ENCODE measurements at places on chromosomes 3 and 15. TPM values are rescaled to one million over a fixed set of nuclear protein-coding genes. Genes with fewer than 3 reads are reported as not detected.

Gene SEMA5B
- 22.4 TPM for total RNA-seq

Gene ACY1
- 97.7 TPM for total RNA-seq

Gene HHLA2
- total RNA-seq, result not detected

Gene ZNF660
- total RNA-seq, result 2.6 TPM

Gene A4GNT
- total RNA-seq, result not detected

Gene PKM
- total RNA-seq, result 1,007 TPM

Gene GP5
- not detected for total RNA-seq

Gene ACKR4
- total RNA-seq, result not detected

Gene LRRN1
- 22.6 TPM for total RNA-seq

Gene GOLGA6A
- 4.7 TPM for total RNA-seq

Gene CHDH
- 11.7 TPM for total RNA-seq

Gene CATSPER2
- 0.41 TPM for total RNA-seq

Gene SCN11A
- total RNA-seq, result 0.11 TPM

Gene SH3GL3
- total RNA-seq, result 6.8 TPM

Gene FOXP1
- total RNA-seq, result 24.7 TPM

Gene FBXL2
- 5.3 TPM for total RNA-seq

Gene SLC15A2
- total RNA-seq, result 1.7 TPM

Gene PLA2G4B
- total RNA-seq, result 5.3 TPM

Gene PRSS50
- 0.07 TPM for total RNA-seq

Gene ADGRG7
- not detected for total RNA-seq

Gene FBXW12
- 0.07 TPM for total RNA-seq

Gene PLA2G4E
- total RNA-seq, result not detected

Gene LIPC
- not detected for total RNA-seq

Gene SLC51A
- 0.30 TPM for total RNA-seq

Gene DOCK3
- total RNA-seq, result 2.0 TPM

Gene FAM107A
- 0.07 TPM for total RNA-seq

Gene RUVBL1
- total RNA-seq, result 182 TPM

Gene CRABP1
- total RNA-seq, result 744 TPM

Gene CHRNB4
- 2.7 TPM for total RNA-seq

Gene MOBP
- total RNA-seq, result 1.0 TPM

Gene SERPINI2
- not detected for total RNA-seq

Gene TIMP4
- total RNA-seq, result 40.3 TPM

Gene THRB
- total RNA-seq, result 1.0 TPM

Gene HTD2
- 12.3 TPM for total RNA-seq

Gene RABL3
- total RNA-seq, result 13.2 TPM

Gene TMEM207
- not detected for total RNA-seq

Gene IREB2
- 37.6 TPM for total RNA-seq

Gene NPAP1
- not detected for total RNA-seq

Gene MITF
- total RNA-seq, result 0.30 TPM

Gene SCAANT1
- not detected for total RNA-seq

Gene CCRL2
- not detected for total RNA-seq

Gene ISLR2
- 5.7 TPM for total RNA-seq

Gene LOXL1
- 11.8 TPM for total RNA-seq

Gene ACSBG1
- 3.9 TPM for total RNA-seq
